Caco-2 (cell line): ENCODE measurements at places on chromosomes 5 and 9.

DNA sequence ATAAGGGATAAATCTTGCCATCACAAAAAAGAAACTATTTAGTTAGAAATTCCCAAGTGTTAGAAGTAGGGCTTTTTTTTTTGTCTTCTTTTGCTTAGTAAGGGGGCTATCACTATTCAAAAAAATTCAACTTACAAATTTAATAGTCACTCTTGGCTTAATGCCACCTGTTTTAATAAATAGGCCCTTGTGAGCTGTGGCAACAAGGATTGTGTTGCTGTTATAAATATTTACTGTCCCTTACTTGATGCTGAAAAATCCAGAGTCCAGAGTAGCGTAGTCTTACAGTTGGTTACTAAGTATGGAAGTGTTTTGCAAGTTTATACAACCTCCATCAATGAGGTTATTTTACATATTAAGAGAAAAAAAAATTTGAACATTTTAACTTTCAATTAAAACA is 21.4 kb upstream of the CEP78 start:
- no peak overlapping the region for H3K27ac ChIP-seq
- no peaks in the 10 kb centered on the region for H3K36me3 ChIP-seq
- DNase-seq: no peak
- no peak overlapping the region for H3K4me3 ChIP-seq
- H3K4me1 ChIP-seq: no peaks in the 10 kb centered on the region
- no peaks in the 10 kb centered on the region for H3K27me3 ChIP-seq

- DNase-seq: no peak
Observed at GRCh38 chr5:126419102-126419501, 4.1 kb upstream of the GRAMD2B start.

GRCh38 chr5:175248416-175248905 is 195.5 kb downstream of the DRD1 start:
- no peaks in the 10 kb centered on the region for H3K36me3 ChIP-seq
- H3K27ac ChIP-seq: no peak overlapping the region
- DNase-seq: no peak
- H3K4me1 ChIP-seq: no peaks in the 10 kb centered on the region
- no peak overlapping the region for H3K4me3 ChIP-seq
- no peaks in the 10 kb centered on the region for H3K27me3 ChIP-seq

GRCh38 chr9:123528501-123528900 is 172.5 kb downstream of the CRB2 start:
- no peaks in the 10 kb centered on the region for H3K27me3 ChIP-seq
- H3K27ac ChIP-seq: no peak overlapping the region
- H3K4me3 ChIP-seq: no peak overlapping the region
- DNase-seq: no peak
- no peaks in the 10 kb centered on the region for H3K36me3 ChIP-seq
- H3K4me1 ChIP-seq: no peaks in the 10 kb centered on the region

GRCh38 chr9:91837981-91838731 is 111.9 kb downstream of the ROR2 start:
- no peaks in the 10 kb centered on the region for H3K27me3 ChIP-seq
- H3K4me3 ChIP-seq: no peak overlapping the region

DNA sequence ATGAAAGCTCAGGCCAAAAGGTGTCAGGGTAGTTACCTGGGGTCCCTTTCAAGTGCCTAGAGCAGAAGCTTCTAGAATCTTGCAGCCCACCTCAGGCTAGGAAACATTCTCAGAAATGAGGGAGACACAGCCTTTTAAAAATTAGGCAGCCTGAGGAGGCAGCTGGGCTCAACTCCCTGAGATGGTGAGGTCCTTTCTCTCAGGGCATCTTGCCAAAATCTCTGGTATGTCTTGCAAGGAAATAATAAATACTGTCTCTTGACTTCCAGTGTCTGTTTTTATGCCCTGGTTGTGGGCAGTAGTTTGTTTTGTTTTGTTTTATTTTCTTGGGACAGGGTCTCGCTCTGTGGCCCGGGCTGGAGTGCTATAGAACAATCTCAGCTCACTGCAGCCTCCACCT is 100.9 kb upstream of the APC start:
- H3K27me3 ChIP-seq: no peaks in the 10 kb centered on the region
- H3K4me1 ChIP-seq: no peaks in the 10 kb centered on the region
- no peak for DNase-seq
- H3K4me3 ChIP-seq: no peak overlapping the region

DNA sequence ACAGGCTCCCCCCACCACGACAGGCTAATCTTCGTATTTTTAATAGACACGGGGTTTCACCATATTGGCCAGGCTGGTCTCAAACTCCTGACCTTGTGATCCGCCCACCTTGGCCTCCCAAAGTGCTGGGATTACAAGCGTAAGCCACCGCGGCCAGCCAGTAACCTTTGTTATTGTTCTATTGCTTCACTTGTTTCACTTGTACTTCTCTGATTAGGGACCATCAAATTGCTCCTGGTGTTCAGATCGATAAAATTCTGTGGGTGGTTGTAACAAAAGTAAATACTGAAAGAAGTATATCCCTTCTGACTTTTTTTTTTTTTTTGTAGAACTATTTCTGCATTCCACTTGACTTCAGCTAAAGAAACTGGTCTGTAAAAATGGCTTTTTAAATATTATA is 445.5 kb upstream of the CDH10 start:
- no peak overlapping the region for H3K27ac ChIP-seq
- no peaks in the 10 kb centered on the region for H3K27me3 ChIP-seq
- no peaks in the 10 kb centered on the region for H3K4me1 ChIP-seq
- H3K36me3 ChIP-seq: no peaks in the 10 kb centered on the region

DNA sequence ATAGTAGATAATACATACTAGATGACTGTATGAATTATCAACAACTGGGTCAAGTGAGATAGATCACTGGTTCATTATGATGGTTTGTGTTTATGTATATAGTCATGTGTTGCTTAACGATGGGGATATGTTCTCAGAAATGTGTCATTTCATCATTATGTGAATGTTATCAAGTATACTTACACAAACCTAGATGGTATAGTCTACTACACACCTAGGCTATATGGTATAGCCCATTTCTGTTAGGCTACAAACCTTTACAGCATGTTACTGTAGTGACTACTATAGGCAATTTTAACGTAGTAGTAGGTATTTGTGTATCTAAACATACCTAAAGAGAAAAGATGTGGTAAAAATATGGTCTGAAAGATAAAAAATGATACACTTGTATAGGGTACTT is 31.0 kb downstream of the TMEM38B start:
- no peaks in the 10 kb centered on the region for H3K27me3 ChIP-seq
- no peak for DNase-seq
- no peaks in the 10 kb centered on the region; the same call in 1 of the 2 replicates for H3K36me3 ChIP-seq
- no peak overlapping the region for H3K27ac ChIP-seq
- no peak overlapping the region for H3K4me3 ChIP-seq

DNA sequence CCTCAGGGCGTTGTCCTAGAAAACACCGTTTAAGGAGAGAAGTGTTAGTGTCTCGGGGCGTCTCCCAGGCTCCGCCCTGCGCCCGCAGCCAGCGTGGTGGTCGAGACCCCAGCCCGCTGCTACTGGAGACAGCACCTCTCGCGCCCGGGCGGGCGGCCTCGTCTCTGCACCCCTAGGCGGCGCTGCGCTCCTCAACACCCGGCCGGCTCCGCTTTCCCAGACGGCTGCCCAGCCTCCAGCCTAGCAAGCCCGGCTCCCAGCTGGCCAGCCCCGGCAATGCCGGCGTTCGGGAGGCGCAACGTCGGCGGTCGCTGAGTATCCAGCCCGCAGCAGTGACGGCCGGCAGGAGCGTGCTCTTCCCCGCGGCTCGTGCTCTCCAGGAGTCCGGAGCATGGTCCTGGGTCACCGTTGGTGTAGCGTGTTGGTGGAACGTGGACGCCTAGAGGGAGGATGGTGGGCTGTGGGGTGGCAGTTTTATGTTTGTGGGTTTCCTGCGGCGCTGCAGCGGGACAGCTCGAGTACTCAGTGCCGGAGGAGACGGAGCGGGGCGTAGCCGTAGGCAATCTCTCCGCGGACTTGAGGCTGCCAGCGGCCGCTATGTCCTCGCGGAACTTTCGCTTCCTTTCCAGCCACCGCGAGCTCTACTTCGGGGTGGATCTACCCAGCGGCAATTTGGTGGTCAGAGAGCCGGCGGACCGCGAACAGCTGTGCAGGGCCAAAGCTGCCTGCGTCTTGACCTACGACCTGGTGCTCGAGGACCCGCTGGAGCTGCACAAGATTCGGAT is 536 bp downstream of the PCDHAC1 start:
- H3K27me3 ChIP-seq: no peaks in the 10 kb centered on the region
- no peaks in the 10 kb centered on the region for H3K4me1 ChIP-seq
- H3K36me3 ChIP-seq: no peaks in the 10 kb centered on the region
- DNase-seq: no peak
- no peak overlapping the region for H3K27ac ChIP-seq
- H3K4me3 ChIP-seq: no peak overlapping the region

DNA sequence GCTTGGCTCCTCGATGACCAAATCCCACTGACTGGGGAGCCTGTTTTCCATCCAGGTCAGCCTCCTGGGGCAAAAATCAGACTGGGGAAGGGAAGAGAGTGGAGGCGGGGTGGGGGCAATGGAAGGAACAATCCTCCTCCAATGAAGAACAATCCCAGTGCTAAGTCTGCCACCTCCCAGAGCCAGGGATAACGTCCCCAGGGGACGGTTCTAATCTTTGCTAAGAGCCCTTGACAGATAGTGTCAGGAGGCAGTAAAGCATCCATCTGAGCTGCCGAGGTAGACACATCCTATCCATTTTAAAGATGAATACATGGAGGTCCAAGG is 298.5 kb upstream of the MSX2 start:
- no peak overlapping the region for H3K4me3 ChIP-seq
- H3K36me3 ChIP-seq: no peaks in the 10 kb centered on the region
- no peak for DNase-seq
- H3K27ac ChIP-seq: no peak overlapping the region
- no peaks in the 10 kb centered on the region for H3K27me3 ChIP-seq

DNA sequence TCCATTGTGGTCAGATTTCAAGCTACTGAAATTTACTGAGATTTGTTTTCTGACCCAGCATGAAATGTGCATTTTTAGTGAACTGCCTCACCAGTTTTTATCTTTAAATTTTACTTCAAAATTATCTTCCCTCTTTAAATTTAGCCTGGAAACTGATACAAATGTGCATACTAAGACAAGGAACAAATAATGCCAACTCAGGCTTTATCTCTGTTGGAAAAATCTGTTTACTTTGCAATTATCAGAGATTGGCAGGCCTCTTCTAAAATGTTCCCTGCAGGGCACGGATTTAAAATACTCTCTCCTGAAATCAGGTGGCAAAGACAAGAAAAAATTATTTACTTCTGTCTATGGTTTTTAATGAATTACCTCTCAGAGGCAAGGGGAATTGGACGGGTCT is 151.0 kb upstream of the PTCH1 start:
- DNase-seq: no peak
- H3K27me3 ChIP-seq: no peaks in the 10 kb centered on the region
- no peaks in the 10 kb centered on the region for H3K36me3 ChIP-seq
- no peaks in the 10 kb centered on the region for H3K4me1 ChIP-seq
- H3K27ac ChIP-seq: no peak overlapping the region
- H3K4me3 ChIP-seq: no peak overlapping the region

GRCh38 chr9:29796291-29796952 is 2223.1 kb upstream of the C9orf72 start:
- H3K4me3 ChIP-seq: no peak overlapping the region
- H3K27ac ChIP-seq: no peak overlapping the region
- no peaks in the 10 kb centered on the region for H3K27me3 ChIP-seq
- DNase-seq: no peak
- no peaks in the 10 kb centered on the region for H3K4me1 ChIP-seq

DNA sequence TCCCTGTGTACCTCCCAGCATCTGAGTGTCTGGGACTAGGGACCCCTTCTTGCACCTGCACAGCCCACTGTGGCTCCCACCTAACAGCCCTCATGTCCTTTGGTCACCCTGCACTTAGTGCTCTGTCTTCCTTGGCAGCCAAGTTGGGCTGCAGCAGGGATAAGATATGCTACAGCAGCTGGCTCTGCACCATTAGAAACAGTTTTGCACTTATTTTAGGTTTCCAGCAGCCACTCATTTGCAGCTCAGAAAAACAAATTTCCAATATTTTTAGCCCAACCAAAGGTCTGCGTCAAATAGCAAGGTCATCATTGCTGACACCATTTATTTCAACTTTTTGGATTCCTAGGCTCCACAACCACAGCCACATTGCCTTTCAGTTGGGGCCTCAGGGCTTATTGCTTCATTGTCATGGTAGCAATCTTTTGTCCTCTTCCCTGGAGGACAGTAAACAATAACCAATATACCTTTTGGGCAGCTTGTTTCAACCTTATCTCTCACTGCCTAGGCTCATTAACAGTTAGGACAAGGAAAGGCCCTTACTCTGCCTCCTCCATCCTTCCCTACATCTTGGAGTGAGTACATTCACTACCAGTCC is 263.9 kb downstream of the COX7C start:
- no peak for DNase-seq
- H3K27ac ChIP-seq: no peak overlapping the region
- H3K4me3 ChIP-seq: no peak overlapping the region
- H3K4me1 ChIP-seq: no peaks in the 10 kb centered on the region
- H3K27me3 ChIP-seq: no peaks in the 10 kb centered on the region
- no peaks in the 10 kb centered on the region for H3K36me3 ChIP-seq

DNA sequence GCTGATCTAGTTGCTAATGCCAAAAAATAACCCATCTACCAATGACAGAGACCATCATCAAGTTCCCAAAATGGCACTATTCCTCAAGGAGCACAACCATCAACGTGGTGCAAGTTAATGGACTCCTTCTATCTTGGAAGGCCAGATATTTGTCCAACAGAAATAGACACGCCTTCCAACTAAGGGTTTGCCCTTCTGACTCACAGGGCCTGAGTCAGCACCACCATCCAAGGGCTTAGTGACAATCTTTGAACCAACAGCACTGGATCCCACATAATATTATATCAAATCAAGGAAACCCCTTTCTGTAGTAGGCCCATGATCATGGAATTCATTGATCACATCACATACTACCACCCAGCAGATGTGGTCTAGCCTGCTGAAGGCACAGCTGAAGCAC is 84.3 kb downstream of the MED27 start:
- DNase-seq: no peak
- H3K27ac ChIP-seq: no peak overlapping the region
- H3K4me3 ChIP-seq: no peak overlapping the region
- H3K27me3 ChIP-seq: no peaks in the 10 kb centered on the region
- no peaks in the 10 kb centered on the region for H3K4me1 ChIP-seq
- no peaks in the 10 kb centered on the region for H3K36me3 ChIP-seq

DNA sequence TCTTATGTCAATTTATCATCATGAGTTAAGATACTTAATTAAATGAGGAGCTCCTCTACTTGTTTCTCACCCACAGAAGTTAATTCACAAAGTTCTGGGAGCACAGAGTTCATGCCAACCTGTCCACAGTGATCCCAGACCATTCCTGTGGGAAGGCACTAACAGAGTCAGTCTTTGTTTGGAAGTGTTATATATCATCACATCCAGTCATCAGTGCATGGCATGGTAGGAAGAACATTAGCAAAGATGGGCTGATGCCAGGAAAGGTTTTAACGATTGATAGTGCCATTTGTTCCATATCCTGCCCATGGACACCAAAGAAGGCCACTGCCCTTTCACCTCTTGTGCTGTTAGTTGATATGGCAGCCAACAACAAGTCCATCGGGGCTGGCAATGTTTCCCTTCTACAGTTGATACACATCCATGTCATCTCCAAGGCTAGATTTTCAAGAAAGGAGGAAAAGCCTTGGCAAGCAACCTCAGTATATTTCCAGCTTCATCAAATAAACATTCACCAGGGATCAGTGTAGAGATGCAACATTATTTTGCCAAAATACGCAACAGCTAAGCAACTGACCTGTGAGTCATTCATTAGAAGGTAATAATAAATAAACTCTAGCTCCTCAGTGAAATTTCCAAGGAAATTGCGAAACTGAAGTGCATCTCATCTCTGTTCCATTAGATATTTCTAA is 169.6 kb downstream of the RORB start:
- no peaks in the 10 kb centered on the region for H3K4me1 ChIP-seq
- no peaks in the 10 kb centered on the region for H3K27me3 ChIP-seq
- DNase-seq: no peak
